Brain pericyte (primary cell): ENCODE measurements at places on chromosomes 16 and 17.

GRCh38 chr16:54007504-54007903, 279.1 kb downstream of the IRX3 start:
- DNase-seq, result no peak

- no peak for DNase-seq
Observed at GRCh38 chr17:4720787-4721186, 10.4 kb downstream of the ARRB2 start.

DNA sequence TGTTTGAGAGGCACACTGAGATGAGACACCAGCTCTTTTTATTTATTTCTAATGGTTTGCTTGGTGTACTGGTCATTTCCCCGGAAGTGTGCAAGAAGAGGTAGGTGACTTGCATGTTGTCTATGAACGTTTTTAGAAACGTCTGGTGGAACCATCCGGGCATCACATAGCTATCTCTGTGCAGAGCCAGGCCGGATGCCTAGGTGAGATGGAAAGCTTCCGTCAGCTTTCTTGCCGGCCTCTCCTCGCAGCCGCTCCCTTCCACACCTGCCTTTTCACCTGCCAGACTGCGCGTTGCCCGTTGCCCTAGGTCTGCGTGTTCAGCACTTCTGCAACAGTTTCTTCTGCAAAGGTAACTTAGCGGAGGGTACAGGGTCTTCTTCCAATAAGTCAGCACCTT, 416.0 kb downstream of the WWOX start:
- no peak for DNase-seq

- DNase-seq, result no peak
Observed at GRCh38 chr16:2838928-2839327, 8.8 kb downstream of the ZG16B start.

DNA sequence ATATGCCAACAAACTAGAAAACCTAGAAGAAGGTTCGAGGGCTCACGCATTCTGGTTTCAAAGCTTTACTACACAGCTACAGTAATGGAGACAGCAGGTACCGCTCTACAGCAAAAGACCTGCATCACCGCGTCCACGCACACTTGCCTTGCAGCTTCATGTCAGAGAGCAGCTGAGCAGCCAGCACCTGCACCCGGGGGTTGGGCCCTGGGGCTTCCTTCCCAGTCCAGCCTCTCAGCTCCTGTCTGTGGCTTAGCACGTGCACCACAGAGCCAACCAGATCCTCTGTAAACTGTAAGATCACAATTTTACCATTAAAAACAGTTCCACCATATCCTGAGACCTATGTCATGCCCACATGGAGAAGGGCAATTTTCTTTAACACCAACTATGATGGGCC, 15.3 kb downstream of the MEAK7 start:
- no peak for DNase-seq

DNA sequence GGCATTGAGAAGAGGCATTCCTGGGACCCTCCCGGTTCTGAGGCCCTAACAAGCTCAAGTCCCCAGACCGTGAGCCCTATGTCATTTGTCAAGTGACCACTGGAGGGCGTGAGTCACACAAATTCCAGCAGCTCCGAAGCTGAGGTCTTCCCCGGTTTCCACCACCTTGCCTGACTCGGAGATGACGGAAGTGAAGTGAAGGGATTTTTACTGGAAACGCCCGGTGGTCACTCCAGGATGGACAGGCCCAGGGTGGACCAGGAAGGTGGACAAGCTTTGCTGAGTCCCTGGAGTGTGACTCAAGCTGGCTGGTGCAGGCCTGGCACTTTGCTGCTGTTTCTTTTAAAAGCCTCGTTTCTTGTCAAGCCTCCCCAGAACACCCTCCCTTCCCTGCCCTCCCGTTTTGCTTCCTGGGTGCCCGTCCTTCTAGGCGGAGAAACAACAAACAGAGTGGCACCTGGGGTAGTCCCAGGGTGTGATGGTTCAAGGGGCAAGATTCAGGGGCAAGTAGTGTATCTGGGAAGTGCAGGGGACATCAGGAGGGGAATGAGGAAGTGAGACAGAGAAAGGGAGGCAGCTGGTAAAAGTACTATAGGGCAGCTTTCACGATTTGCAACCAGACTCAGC, 5.3 kb upstream of the NOS2 start:
- DNase-seq, result peak; percentile 55

- no peak for DNase-seq
Observed at GRCh38 chr17:83190601-83191387, 111.4 kb downstream of the METRNL start.

GRCh38 chr17:4179071-4179470, 36.1 kb downstream of the CYB5D2 start:
- DNase-seq, result no peak

DNA sequence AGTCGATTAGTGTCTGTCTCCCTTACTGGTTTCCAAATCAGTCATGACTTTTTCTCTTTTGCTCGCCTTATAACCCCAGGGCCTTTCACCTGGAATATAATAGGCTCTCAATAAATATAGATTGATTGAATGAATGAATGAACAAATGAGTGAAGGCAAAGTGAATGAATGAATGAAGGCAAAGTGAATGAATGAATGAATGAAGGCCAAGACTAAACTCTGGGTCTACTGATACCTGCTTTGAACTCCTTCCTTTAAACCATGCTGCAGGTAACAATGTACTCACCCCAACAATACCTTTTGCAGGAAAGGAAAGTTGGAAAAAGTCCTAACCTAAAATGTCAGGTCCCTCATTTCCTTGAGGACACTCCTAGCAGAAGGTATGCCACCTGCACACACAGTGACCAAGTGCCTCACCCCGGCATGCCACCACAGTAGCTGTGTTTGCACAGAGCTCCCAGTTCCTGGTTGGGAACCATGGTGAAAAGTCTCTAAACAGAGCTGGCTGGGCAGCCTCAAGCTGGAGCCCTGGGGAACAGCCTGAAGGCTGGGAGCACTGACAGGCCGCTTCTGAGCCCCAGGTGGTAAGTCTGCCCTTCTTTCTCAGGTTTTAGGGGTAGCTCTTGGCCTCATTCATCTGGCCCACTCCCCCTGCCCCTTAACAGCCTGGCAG, 42.7 kb upstream of the ANKFN1 start:
- DNase-seq, result no peak

GRCh38 chr17:39517224-39517623, 55.9 kb downstream of the CDK12 start:
- no peak for DNase-seq

GRCh38 chr16:89195521-89196171, 4.7 kb downstream of the SLC22A31 start:
- no peak for DNase-seq

DNA sequence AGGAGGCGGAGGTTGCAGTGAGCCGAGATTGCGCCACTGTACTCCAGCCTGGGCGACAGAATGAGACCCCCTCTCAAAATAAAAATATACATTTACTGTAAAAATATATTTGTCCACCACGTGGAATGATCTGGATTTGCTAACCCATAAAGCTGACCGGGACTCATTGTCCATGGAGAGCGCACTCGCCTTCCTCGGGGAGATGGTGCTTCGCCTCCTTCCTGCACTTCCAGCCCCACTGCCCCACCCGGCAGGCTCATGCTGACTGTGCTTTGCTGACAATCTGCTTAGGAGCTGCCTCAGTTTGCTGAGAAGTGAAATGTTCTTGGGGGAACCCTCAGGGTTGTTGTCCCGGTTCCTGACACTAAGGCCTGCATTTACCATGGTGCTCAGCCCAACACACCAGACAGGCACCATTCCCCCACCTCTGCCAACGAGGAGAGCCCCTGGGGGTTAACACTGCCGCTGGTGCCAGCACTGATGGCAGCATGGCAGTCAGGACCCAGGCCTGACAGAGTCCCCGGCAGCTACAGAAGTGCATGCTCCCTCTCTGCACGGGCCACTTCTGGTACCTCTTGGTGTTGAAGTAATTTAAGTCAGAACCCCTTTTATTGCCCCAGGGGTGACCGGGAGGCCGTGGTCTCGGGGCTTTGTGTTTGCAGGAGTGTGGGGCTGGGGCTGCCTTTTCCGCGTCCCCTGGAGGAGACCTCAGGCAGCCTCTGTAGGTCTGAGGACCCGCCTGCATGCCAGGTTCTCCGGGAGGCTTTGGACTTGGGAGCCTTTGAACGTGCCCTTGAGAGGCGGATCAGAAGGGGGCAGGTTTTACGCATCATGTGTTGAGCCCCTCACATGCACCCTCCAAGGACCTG, 2.5 kb downstream of the NUBP2 start:
- no peak for DNase-seq

- peak; percentile 38 for DNase-seq
Observed at GRCh38 chr17:18235743-18236256, 10.4 kb downstream of the LLGL1 start.

DNA sequence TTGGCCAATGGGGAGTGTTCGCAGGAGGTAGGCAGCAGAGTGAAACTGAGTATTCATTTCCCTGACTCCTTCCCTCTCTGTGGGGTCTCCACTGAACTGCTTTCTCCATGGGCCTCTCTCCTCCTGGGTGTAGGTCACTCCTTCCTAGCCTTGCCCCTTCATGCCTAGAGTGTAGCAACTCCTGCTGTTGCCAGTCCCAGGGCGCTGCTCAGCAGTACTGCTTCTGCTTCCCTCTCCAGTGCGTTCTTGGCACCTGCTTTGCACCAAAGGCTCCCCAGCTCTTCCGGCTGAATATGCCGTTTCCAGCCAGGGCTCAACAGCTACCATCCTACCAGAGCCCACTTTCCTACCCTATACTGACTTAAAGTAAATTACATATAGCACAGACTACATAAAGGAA, 92.2 kb downstream of the MAF start:
- no peak for DNase-seq

DNA sequence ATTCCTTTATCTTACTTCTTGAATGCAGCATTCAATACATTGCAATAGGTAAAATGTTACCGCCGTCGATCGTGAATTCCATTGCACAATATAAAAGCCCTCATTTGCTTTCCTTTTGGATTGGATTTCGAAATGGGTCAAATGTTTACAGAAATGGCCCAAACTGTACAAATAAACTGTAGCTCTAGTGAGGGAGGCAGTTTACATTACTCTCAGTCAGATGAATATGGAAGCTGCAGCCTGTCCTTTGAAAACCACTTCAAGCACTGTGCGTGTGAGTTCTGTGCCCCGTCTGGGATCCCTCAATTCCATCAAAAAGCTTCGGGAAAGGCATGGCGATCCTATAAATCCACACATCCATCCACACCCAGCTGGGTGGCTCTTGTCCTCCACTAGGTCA, 258.6 kb upstream of the FOXF1 start:
- no peak for DNase-seq

DNA sequence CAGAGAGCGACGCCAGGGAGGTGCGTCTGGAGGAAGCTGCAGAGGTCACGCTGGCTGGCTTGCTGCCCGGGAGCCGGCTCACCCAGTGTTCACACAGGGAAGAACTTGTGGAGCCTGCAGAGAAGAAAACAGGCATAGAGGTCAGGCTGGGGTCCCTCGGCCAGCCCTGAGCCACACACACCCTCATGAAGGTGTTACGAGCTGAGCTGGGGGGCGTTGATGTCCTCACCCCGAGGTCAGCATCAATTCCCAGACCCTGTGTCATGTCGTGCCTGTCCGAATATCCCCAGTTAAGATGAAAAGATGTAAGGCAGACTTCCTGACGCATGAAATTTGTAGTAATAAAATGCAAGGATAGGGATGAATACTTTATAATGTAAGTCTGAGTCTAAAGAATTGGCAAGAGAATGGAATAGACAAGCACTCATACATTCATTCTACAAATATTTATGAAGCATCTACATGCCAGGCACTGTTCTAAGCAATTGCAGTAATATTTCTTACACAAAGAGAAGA, 77.1 kb downstream of the USP31 start:
- DNase-seq, result peak; percentile 43

DNA sequence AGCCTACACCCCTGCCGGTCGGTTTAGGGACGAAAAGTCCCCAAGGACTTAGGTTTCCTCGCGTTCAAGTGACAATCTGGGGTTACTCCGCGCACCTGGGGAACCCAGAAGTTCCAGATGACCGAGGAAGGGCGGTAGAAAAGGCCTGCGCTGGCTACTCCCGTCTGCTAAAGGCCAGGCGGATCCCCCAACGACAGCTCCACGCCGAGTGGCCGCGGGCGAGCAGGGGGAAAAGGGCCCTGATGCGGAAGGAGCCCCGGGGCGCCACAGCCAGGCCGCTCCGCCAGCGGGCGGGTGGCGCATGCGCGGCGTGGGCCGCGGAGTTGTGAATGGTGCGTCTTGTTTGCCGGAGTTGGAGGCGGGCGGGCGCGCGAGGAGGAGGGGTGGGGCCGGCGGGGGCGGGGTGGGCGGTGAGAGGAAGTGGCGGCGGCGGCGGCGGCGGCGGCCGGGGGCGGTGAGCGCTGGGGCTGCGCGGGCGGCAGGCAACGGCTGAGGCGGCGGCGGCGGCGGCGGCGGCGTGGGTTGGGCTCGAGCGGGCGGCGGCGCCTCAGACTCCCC, at the start of gene CBFB:
Gene CBFB (plus strand): TSS at position 454 of the 558 bp plus-strand sequence. CDS start 259 bp downstream, outside the sequence.
- peak; percentile 59 for DNase-seq

DNA sequence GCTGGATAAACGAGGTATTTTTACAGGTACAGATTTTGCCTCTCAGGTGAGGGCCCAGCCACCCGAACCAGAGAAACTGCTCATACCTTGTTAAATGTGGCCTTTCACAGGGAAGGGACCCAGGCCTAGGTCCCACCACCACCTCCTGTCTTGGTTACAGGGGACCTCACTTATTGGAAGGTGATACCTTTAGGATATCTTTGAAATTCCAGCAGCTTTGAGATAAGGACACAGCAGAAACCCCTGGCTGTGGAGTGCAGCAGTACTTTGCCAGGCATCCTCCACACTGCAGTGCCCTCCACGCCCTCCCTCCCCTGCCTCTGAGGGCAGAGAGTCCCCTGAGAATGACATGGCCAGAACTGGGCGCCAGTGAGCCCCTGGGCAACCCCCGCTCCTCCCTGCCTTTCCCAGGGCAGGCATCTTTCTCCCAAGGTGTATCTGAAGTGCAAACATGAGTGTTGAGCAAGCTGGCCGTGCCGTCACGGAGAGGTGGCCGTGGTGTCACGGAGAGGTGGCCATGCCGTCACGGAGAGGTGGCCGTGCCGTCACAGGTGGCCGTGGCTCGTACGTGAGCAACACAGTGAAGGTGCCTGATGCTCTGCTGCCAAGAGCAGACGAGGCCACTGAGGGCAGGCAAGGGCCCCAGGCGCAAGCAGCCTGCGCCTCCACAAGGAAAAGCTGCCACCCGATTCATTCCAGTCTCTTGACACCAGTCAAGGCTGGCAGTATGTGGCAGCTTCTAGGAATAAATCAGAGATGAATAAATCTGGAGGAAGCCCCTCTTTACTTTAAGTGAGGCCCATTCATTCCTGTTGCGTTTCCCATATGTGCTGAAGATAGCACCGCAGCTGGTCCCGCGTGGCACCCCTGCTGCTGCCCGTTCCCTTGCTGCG, 134.5 kb upstream of the CHMP6 start:
- DNase-seq, result no peak

DNA sequence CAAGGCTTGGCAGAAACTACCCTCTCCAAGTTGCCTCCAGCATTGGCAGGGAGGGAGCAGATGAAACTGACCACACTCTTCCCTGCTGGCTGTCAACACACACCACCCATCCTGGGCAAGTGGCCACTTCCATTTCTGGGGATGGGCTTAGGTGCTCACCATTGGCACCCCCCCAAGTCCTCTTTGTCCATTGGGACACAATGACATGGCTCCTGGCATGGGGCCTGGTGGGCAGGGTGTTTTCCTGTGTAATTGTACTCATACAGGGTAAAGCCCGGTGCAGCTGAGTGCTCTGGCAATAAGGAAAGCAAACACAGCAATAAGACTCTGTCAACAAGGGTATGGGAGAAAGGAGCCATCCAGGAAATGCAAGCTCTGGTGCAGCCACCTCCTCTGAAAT, 22.6 kb downstream of the SCNN1B start:
- DNase-seq, result no peak
